ENCODE measurements at places on chromosomes 5 and 9.
A peak's percentile ranks its signal among the peaks of the same experiment; 100 is the strongest.

GRCh38 chr5:74761241-74761640 lies 5.7 kb downstream of the GFM2 start:
- DNase-seq: no peak

GRCh38 chr5:35862126-35862525 lies 5.4 kb downstream of the IL7R start:
- DNase-seq: no peak

DNA sequence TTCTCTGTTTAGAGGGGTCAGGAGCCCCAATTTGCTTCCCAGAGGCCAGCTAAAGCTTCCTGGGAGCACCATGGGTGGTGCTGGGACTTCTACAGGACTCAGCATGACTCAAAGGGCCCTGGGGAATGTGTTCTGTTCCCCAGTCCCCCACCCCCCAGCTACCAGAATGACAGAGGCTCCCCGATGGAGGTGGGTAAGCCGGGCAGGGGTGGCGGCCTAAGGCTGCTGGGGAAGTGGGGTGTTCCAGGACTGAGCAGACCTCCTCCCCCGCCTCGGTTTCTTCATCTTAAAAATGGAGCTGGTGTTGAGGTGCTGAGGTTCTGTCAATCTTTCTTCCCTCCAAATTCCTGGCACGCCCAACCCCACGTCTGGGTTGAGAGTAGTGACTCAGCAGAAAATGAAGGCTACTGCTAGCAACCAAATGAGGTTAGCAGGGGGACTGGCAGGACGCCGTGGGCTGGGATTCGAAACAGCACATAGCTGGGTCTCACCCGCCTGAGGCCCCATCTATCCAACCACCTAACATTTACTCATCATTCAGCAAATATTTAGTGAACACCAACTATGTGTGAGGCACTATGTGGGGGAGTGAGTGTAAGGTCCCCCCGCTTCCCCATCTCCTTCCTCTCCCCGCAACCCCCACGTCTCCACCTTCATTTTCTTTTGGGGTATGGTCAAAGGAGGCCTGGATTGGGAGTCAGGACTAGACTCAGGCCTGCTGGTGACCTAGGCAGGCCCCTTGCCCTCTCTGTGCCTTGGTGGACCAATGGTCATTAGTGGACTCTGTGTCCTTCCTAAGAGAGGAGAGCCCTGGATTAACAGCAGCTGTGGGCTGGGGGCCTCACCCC lies 50.2 kb downstream of the C9orf50 start:
- DNase-seq: peak; percentile 52

DNA sequence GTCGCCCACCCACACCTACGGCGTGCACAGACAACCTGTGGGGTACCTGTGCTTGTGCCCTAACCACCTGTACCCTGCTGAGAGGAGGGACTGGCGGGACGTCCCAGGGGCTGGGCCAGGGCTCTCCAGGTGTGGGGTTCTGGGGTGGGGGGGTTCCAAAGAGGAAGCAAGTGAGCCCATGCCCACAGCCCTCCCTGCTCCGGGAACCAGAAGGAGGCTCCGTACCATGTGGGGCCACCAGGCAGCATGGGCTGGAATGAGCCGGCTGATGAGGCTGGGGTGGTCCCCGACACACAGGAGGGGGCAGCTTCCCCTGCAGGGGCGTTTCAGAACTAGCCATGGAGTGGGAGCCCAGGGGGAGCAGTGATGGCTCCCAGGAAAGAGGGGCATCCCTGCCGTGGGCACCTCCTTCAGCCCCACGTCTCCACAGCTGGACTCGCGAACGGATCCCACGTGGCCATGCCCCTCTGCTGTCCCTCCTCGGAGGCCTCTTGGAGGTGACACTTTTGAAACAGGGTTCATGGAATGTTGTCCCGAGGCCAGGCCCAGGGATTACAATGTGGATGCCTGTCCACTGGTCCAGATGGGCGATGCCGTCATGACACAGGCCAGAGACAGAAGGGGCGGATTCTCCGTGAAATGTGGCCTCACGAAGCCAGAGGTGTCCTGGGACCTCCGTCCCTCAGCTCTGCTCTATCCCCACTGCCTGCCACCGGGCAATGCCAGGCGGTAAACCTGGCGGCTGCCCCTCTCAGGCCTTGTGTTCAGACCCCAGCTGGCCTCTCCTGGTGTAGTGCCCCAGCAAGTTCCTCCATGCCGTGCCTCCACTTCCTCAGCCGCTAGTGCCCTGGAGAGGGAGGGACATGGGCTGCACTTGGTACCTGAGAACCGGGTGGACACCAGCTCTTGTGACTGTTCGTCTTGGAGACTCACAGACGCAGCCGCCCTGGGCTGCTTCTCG lies 33.6 kb upstream of the IRX4 start:
- no peak for DNase-seq

DNA sequence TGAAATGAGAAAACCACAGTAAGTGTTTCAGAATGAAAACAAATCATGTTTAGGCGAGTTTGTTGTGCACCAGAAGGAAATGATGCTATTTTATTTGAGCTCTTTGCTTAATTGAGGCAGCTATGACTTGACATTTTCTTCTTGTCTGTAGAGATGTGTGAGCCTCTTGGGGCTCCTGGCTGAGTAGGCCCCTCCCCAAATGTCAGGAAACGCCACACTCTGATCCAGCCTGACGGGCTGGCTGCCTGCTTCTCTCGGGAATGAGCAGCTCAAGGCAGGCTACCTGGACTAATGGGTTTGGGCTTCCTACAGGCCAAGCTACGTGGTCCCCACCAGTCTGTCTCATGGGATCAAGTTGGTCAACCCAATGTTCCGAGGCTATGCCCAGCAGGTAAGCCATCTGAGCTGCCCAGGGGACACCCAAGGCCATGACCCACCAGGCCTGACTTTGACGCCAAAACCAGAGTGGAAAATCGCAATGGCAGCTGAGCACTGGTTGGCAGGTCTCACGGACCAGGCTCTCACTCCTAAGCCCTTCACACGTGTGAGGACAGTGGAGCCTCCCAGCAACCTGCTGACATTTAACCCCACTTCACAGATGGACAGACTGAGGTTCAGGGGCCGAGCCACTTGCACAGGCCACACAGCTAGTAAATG lies 29.9 kb downstream of the USP20 start:
- no peak for DNase-seq

DNA sequence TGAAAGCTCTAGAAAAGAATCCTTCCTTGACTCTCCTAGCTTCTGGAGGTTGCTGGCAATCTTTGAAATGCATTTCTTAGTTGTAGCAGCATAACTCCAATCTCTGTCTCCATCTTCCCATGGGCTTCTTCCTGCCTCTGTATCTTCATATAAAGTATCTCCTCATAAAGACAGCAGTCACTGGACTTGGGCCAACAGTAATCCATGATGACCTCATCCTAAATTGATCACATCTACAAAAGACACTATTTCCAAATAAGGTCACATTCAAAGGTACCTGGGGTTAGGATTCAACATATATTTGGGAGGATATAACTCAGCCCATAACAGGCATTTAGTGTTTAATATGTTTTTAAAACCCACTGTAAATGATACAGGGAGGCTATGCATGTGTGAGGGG lies 123.3 kb downstream of the MLLT3 start:
- DNase-seq: no peak

DNA sequence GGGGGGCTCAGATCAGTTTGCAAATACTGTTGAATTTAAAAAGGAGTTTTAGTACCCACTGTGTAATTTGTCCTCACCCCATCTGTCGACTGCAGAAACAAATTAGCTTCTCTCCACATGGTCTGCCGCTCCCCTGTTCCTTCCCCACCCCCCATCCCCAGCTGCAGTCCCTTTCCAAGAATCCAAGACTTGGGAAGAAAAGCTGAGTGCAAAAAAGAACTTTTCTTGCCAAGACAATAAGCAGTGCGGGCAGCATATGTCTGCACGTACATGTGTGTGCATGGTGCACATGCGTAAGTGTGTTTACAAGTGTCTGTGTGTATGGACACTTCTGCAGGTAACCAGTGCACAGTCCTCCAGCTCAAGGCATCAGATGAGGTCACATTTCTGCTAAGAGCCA lies 125.7 kb upstream of the SMIM23 start:
- no peak for DNase-seq

DNA sequence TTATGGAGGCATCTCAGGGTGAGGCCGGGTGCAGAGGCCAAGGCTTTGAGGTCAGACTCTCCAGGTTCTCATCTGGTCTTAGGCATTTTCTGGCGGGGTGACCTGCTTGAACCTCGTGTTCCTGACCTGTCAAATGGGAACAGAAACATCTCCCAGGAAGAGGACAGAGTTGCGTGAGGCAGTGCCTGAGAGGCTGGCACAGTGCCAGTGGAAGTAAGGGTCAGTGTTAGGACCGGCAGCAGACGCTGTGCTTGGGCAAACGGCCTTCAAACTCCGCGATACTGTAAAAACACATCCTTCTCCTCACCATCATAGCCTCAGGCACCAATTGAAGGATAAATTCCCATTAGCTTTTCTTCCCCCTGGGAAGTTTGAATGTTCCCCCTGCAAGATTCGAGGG lies 55.6 kb upstream of the FCN2 start:
- DNase-seq: no peak
